ENCODE measurements at places on chromosomes 11 and 22.

GRCh38 chr11:132638423-132638822 is 893.9 kb downstream of the OPCML start:
- no peak for DNase-seq

- DNase-seq: no peak
Measured at GRCh38 chr11:99522467-99523173, 501.9 kb downstream of the CNTN5 start.

- no peak for DNase-seq
Measured at GRCh38 chr11:118239509-118240205, 12.5 kb downstream of the MPZL3 start.

GRCh38 chr11:106249617-106250239 is 172.3 kb downstream of the AASDHPPT start:
- DNase-seq: no peak

DNA sequence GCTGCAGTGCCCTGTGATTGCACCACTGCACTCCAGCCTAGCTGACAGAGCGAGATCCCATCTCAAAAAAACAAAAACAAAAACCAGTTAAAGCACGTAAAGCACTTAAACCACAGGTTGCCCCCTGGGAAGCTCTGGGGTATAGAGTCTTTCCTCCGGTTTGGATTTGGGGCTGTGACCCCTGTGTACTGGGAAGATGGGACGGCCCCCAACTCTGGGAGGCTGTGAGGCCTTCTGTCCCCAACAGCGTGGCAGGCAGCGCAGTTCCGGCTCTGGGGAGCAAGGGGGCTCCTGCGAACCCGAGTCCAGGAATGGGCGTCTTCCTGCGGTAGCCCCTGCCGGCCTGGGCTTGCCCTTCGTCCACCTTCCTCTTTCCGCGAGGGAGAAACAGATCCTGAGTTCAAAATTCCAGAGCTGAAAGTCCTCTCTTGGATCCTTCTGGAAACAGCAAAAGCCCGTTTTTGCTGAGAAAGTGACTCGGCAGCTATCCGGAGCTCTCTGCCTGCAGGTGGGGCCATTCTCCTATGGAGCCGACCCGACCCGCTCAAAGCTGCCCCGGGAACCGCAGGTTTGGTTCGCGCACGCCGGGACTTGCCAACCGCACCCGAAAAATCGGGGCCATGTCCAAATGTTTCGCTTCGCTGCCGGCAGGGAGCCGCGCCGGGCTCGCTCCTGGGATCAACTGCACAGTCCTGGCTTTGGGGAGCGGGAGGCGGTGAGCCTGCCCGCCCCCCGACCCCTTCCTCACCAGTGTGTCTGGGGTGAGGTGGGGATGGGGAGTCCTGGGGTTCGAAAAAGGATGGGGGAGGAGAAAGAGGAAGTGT is 36.3 kb upstream of the POLA2 start:
- peak; percentile 58 for DNase-seq

DNA sequence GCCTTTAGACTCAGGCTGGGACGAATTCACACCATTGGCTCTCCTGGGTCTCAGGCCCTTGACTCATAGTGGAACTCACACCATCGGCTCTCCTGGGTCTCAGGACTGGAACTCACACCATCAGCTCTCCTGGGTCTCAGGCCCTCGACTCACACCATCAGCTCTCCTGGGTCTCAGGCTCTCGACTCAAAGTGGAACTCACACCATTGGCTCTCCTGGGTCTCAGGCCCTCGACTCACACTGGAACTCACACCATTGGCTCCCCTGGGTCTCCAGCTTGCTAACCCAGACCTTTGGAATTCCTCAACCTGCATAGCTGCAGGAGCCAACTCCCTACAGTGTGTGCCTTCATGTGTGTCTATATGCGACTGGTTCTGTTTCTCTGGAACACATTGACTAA is 56.7 kb downstream of the SHISAL1 start:
- DNase-seq: no peak

- no peak for DNase-seq
Measured at GRCh38 chr22:36303874-36304273, 50.9 kb downstream of the APOL1 start.

- DNase-seq: peak; percentile 81
Measured at GRCh38 chr11:65315204-65315865, 669 bp downstream of the CDC42EP2 start.

- DNase-seq: peak; percentile 85
Measured at GRCh38 chr11:61890529-61891330, 615 bp downstream of the FADS3 start.

DNA sequence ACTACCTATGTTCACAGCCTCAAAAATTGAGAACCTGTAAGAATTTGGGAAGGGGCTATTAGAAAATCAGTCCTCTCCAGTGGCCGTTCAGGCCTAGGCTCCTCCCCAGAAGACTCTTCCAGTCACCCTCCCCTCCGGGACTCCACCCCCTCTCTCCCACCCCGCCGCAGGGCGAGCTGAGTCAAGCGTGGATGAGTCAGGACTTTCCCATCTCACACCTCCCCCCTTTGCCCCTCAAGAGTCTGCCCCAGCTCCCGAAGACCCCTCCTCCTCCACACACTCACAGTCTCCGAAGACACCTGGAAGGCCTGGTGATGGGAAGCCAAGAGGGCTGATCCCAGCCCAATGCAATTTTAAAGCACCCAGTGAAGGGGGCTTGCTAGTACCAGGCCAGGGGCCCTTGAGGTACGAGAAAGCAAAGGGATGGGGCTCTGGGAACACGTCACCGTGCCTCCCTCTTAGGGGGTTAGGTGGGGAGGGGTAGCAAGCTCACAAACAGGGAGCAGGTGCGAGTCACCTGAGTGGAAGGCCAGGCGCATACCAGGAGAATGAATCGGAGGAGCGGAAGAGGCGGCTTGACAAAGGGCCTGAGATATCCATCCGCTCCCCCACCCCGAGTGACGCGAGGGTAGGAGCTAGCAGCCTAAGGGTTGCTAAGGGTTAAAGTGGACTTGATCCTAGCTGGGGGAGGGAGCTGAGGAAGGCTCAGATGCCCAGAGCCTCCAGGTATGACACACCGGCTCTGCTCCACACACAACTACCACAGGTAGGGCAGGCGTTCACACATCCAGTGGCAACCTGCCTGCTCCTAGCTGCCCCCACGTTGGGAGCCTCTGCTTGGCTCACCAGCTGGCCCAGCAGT is 13.6 kb downstream of the BCL9L start:
- DNase-seq: peak; percentile 88

DNA sequence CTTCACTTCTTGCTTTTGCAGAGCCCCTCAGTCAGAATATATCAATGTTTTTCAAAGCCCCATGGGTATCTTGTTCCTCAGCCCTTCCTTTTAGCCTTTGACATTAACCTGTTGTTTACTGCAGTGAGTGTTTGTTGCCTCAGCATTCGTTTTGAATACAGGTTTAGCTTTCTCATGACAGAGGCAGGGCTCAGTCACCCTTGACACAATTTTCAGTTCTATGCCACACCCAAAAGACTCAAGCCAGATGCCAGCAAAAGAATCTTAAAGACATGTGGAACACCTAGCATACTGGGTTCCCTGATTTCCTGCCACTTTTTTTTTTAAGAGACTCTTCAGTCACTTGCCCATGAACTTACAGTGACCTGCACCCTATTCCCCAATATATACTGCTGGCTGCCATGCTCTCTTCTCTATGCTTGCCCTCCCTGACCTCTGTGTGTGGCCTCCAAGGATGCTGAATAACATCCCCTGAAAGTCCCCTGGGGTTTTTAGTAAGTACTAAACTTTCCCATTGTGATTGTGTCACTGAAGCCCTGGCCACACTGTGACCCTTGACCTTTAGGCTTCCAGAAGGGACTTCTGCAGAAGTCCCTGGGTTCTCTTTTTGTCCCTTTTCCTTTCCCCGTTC is 1225.5 kb downstream of the TBC1D22A start:
- DNase-seq: no peak

GRCh38 chr11:111937461-111937769 is 272 bp downstream of the DIXDC1 start:
- no peak for DNase-seq

- DNase-seq: no peak
Measured at GRCh38 chr11:71489311-71490043, 36.5 kb downstream of the NADSYN1 start.

Data from psoas muscle (tissue), 8 donors.